Panc1 (cell line): ENCODE measurements at places on chromosomes 3 and 15. TPM values are rescaled to one million over a fixed set of nuclear protein-coding genes. Genes with fewer than 3 reads are reported as not detected.

- no peak overlapping the region for H3K4me3 ChIP-seq
- H3K27me3 ChIP-seq = no peaks in the 10 kb centered on the region
- DNase-seq = no peak
These were observed 528.7 kb downstream of the SOX2 start for GRCh38 chr3:182240474-182240873.

DNA sequence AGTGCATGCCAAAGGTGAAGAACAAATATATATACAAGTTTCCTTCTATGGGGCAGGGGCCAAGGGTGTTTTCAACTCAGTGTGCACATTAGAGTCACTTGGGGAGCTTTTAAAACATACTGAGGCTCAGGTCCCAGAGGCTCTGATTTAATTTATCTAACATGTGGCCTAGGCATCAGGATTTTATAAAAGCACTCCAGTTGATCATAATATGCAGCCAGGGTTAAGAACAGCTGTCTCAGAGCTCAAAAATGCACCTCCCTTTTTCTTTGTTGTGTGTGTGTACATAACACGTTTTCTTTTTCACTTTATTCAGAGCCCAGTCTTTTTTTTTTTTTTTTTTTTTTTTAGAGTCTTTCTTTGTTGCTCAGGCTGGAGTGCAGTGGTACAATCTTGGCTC is 57.9 kb upstream of the SETD2 start:
- no peak overlapping the region for H3K4me3 ChIP-seq
- H3K27me3 ChIP-seq = no peaks in the 10 kb centered on the region
- no peak overlapping the region for H3K27ac ChIP-seq
- H3K4me1 ChIP-seq = no peaks in the 10 kb centered on the region
- no peak for DNase-seq
- H3K36me3 ChIP-seq = no peaks in the 10 kb centered on the region

GRCh38 chr3:51874889-51875288 is 512 bp downstream of the IQCF5 start:
- H3K36me3 ChIP-seq = no peaks in the 10 kb centered on the region
- DNase-seq = no peak
- no peaks in the 10 kb centered on the region; the same call in 1 of the 2 replicates for H3K27me3 ChIP-seq
- no peak overlapping the region for H3K4me3 ChIP-seq

DNA sequence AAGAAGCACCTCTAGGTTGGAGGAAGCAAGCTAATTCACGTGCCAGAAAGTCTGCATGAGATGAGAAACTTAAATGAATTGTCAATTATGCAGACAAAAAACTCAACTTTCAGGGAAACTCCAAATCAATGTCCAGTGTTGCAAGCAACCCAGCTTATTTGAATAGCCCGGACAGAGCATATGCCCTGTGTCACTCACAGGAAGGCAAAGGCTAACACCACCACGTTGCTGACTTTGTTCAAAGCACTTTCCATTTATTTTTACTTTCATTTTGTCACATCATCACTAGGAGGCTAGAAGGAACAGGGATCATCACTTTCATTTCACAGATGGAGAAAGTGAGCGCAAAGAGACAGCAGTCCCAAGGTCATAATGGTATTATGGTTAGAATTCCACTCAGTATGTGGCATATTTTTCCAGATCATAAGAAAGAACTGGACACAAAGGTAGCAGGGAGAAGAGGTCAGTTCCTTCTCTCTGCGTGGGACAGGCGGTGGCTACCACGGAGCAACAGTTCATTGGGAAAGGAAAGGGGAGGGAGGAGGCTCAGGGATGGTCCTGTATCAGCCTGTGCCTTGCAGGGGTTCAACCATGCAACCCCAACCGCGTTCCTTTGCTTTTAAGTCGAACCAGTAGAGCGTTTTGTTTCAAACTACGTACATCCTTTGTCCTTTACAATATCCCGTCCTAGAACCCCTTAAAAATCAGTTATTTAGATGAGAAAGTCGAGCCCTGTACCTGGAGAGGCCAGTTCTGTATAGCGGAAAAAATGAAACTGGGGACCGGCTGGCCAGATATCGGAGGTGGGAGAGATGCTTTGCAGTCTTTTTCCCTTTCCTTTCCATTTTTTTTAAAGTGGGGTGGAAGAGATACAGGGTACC is 1.1 kb downstream of the HEG1 start:
- peaks cover 68% of the 10 kb centered on the region for H3K4me1 ChIP-seq
- no peaks in the 10 kb centered on the region for H3K27me3 ChIP-seq
- no peak for DNase-seq
- no peaks in the 10 kb centered on the region for H3K36me3 ChIP-seq
- peak overlapping the region; percentile 92 for H3K4me3 ChIP-seq

The RPL4 gene
- 2,268 TPM for total RNA-seq

DNA sequence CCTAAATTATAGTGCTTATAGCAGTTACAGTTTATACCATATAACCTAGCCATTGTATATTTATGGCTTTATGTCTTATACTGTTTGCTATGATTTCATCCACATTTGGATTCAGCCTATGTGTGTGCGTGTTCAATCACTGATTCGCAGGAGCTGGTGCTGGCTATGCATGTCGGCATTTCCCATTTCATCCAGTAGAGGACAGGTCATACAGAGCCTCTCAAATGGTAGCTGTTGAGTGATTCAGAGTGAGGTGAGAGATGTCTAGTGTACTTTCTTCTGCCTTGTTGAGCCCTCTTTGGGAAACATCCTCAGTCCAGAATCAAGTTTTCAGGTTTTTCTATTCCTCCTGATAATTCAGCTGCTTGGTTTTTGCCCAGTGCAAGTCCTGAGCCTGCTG is 76.1 kb downstream of the FRMD4B start:
- no peaks in the 10 kb centered on the region for H3K27me3 ChIP-seq
- H3K27ac ChIP-seq = no peak overlapping the region
- no peak for DNase-seq
- no peaks in the 10 kb centered on the region for H3K36me3 ChIP-seq
- no peaks in the 10 kb centered on the region; the same call in 1 of the 2 replicates for H3K4me1 ChIP-seq

DNA sequence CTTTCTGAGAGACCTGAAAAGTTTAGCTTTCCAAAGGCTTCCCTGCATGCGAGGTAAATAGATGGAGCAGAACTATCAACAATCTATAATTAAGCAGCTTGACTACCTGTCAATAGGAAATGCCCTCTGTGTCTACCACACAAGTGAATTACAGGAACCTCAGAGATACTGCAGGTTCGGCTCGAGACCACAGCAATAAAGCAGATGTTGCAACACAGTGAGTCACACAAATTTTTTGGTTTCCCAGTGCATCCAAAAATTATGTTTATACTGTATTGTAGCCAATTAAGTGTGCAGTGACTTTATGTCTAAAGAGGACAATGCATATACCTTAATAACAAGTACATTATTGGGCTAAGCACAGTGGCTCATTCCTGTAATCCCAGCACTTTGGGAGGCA is 252.0 kb downstream of the UBE2E2 start:
- no peaks in the 10 kb centered on the region; the same call in 1 of the 2 replicates for H3K4me1 ChIP-seq
- no peak overlapping the region for H3K4me3 ChIP-seq
- no peak overlapping the region for H3K27ac ChIP-seq
- H3K27me3 ChIP-seq = no peaks in the 10 kb centered on the region
- DNase-seq = no peak
- H3K36me3 ChIP-seq = no peaks in the 10 kb centered on the region

DNA sequence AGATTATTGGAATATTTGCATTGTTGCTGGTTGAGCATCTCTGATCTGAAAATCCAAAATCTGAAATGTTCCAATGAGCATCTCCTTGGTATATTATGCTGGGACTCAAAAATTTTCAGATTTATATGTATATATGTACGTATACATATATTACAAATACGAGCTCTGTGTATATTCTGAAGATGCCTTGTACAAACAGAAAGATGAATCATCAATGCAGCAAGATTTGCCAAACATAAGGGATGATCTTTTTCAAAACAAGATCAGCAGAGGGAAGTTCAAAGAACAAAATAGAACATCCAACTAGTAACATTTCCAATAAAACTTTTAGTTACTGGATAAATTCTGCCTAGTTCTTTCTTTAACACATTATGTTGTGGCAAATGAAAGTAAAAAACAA is 42.5 kb downstream of the HERC1 start:
- H3K27ac ChIP-seq = no peak overlapping the region
- no peaks in the 10 kb centered on the region for H3K36me3 ChIP-seq
- H3K27me3 ChIP-seq = no peaks in the 10 kb centered on the region
- H3K4me1 ChIP-seq = no peaks in the 10 kb centered on the region

DNA sequence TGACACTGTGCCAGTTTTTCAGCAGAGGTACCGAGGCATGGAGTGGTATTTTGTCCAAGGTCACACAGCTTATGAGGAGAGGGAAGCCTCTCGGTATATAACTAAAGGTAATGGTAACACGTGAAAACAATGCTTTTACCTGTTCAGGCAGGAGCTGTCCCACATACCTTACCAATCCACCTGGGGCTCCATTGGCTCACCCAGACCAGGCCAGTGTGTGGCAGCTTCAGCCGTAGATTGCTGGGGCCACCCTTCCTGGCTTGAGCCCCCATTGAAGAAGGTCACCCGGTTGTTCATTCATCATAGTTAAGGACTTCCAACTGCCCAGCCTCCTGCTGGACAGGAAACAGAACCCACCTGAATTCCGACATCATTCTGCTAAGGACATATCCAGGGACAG is 9.2 kb upstream of the RPP14 start:
- DNase-seq = no peak
- no peaks in the 10 kb centered on the region for H3K27me3 ChIP-seq
- H3K36me3 ChIP-seq = no peaks in the 10 kb centered on the region
- H3K27ac ChIP-seq = no peak overlapping the region
- no peak overlapping the region for H3K4me3 ChIP-seq
- no peaks in the 10 kb centered on the region for H3K4me1 ChIP-seq

GRCh38 chr3:29605845-29606244 is 325.0 kb downstream of the RBMS3 start:
- no peaks in the 10 kb centered on the region for H3K27me3 ChIP-seq
- DNase-seq = no peak
- no peak overlapping the region for H3K4me3 ChIP-seq
- no peak overlapping the region for H3K27ac ChIP-seq
- no peaks in the 10 kb centered on the region for H3K4me1 ChIP-seq

GRCh38 chr3:157128771-157129681 is 30.9 kb downstream of the CCNL1 start:
- no peak overlapping the region for H3K4me3 ChIP-seq
- peaks cover 42% of the 10 kb centered on the region for H3K4me1 ChIP-seq
- no peak for DNase-seq
- no peaks in the 10 kb centered on the region for H3K36me3 ChIP-seq

The AP3S2 gene
- total RNA-seq = 24.6 TPM

DNA sequence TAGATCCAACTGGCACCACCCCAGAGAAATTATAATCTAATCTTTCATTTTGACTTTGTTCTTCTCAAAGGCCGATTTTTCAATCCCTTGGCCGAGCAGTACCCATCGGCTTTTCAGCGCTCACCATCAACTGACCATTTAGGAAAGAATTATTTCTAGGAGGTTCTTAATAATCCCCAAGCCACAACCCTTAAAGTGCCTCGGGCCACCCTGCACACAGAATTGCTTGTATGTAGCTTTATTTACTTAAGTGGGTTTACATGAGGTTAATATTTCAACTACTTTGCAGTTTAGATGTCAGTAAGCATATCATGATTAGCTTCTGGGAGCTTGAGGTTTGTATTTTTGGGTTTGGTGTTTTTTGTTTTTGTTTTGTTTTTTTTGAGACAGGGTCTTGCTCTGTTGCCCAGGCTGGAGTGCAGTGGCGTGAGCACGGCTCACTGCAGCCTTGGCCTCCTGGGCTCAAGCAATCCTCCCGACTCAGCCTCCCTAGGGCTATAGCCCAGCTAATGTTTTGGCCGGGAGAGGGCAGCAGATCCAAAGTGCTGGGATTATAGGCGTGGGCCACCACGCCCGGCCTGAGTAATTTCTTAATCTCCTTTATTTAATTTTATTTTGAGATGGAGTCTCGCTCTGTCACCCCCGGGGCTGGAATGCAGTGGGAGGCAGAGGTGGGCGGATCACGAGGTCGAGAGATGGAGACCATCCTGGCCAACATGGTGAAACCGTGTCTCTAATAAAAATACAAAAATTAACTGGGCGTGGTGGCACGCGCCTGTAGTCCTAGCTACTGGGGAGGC is 801 bp upstream of the CDAN1 start:
- H3K4me3 ChIP-seq = peak overlapping the region; percentile 78
- H3K36me3 ChIP-seq = no peaks in the 10 kb centered on the region
- H3K4me1 ChIP-seq = 0 out of 2 replicates have a peak, but pooled peaks cover 11% of the 10 kb centered on the region
- no peaks in the 10 kb centered on the region for H3K27me3 ChIP-seq

The RHCG gene
- total RNA-seq = 3.0 TPM

DNA sequence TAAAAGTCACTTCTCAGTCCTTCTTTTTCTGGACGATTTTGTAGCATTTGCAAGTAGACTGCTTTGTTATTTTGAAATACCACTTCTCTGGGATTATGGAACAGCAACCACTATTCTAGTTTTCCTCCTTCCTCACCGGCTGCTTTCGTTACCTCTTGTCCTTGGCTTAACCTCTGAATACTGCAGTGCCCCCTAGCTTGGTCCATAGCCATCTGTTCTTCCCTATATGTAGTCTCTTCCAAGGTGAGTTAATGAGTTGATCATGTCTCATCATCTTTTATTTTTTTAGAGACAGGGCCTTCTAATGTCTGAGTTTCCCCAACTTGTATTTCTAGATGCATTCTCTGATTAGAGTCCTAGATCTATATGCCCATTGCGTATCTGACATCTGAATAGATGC is 694.3 kb downstream of the NTRK3 start:
- no peak overlapping the region for H3K4me3 ChIP-seq
- no peaks in the 10 kb centered on the region for H3K36me3 ChIP-seq
- no peak overlapping the region for H3K27ac ChIP-seq

DNA sequence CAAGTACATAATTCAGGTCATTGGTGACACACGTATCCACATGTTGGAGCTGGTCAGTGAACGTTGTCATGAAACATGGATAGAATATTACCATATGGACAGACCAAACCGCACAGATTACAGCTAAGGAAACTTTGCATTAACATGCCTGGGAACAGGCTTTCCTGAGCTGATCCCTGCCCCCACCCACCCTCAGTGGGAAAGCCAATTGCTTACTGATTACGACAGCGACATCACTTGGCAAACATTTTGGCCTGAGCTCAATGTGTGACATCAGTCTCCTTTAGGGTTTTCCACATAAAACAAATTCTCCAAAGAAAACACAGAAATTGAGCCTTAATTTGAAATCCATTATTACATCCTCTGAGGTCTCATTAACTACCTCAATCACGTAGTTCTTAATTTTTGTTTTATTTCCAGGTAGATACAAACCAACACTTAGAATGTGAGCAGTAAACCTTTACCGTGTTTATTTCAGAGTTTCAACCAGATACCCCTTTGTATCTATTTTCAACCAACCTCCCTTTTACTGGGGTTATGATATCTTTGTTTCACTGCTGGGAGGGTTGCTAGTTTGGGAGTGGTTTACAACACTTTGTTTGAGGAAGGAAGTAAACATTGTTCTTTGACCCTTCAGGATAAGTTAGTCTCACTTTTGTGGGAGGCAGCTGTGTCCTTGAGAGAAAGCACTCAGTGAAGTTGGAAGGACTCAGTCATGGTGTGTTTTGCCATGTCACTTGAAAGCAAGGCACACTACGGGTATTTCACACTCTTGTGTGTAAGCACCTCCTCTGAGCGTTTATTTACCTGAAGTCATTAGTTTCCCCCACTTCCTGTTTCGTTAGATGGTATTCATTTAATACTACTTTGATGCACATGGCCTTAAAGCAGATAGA is 103.1 kb downstream of the CMSS1 start:
- H3K27me3 ChIP-seq = no peaks in the 10 kb centered on the region
- no peaks in the 10 kb centered on the region for H3K36me3 ChIP-seq
- peak overlapping the region; percentile 54; the same call in 1 of the 2 replicates for H3K27ac ChIP-seq
- no peak for DNase-seq
- H3K4me1 ChIP-seq = no peaks in the 10 kb centered on the region
